ENCODE measurements at places on chromosomes 7 and 10. TPM values are rescaled to one million over a fixed set of nuclear protein-coding genes. Genes with fewer than 3 reads are reported as not detected.

NRAP gene
- not detected for total RNA-seq

OR2A12 gene
- not detected for total RNA-seq

NRG3 gene
- total RNA-seq, result not detected

STK32C gene
- 7.2 TPM for total RNA-seq

MBL2 gene
- total RNA-seq, result not detected

Data from nasal cavity respiratory epithelium epithelial cell of viscerocranial mucosa (primary cell).